Stimulated activated CD8-positive, alpha-beta memory T cell treated with anti-CD3 and anti-CD28 coated beads, Interleukin-4, amount 100 ng/mL, for 1 hour (primary cell): ENCODE measurements at places on chromosomes 12 and 14.

- no peak for DNase-seq
These were observed 202.9 kb upstream of the ATXN7L3B start for GRCh38 chr12:74334780-74335179.

DNA sequence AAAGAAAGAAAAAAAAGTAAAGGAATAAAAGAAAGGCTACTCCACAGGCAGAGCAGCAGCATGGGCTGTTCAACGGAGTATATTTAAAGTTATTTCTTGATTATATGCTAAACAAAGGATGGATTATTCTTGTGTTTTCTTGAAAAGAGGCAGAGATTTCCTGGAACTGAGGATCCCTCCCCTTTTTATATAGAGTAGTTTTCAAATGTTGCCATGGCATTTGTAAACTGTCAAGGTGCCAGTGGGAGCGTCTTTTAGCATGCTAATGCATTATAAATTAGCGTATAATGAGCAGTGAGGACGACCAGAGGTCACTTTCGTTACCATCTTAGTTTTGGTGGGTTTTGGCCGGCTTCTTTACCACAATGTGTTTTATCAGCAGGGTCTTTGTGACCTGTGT is 383.0 kb downstream of the PCNX1 start:
- no peak for DNase-seq

GRCh38 chr12:27229367-27229766 is 14.7 kb upstream of the STK38L start:
- no peak for DNase-seq

DNA sequence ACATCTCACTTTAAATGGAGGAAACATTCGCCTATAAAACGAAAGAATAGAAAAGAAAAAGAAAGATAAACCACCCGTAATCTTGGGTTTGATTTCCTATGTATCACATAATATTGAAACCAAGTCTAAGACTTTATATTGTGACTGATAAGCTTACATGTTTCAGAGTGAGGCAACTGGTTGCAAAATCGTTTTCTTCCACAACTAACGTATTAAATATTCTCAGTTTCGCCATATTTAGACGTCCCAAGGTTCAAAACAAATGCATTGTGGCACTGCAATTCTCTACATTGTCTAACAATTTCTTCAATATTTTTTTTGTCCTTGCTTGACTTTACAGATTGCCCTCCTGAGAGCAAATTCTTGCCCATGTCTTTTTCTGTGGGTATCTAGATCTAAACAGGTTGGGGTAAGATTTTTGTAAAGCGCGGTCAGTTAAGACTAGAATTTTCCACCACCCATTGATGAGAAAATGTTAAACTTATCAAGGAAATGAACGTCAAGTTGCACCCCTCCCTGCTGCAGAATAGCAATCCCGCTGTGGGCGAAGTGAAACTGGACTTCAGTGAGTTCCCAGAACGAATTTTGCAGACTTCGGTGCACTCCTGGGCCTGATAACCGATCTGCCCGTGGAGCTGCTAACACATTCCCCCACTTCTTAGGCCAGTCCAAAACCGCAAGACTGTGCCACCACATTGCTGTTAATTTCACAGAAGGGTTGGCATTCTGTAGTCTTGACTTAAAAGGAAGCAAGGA is 2.7 kb downstream of the TBX3 start:
- DNase-seq, result no peak

DNA sequence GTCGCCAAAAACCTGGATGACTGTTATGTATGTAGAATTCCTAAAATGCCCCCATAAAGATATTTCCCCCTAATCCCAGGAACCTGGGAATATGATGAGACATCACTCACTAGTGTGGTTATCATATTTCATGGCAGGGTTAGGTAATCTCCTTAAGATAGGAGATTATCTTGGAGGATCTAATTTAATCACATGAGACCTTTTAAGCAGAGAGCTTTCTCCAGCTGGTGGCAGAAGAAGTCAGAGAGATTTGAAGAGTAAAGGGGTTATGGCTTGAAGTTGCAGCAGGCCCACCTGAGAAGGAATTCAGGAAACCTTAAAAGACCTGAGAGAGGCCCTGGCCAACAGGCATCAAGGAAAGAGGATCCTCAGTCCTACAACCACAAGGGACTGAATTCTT is 53.6 kb downstream of the DYRK2 start:
- no peak for DNase-seq

DNA sequence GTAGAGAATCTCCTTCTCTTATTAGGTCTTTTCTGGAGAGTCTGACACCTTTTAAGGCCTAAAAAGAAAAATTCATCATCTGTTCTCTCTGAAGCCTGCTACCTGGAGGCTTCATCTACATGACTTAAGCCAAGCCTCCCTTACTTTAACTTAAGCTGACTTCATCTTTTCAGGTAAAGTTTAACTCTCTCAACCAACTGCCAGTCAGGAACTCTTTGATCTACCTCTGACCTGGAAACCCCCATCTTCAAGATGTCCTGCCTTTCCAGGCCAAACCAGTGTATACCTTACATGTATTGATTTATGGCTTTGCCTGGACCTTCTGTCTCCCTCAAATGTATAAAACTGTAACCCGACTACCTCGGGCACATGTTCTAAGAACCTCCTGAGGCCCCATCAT is 17.5 kb downstream of the GSTZ1 start:
- DNase-seq, result no peak

GRCh38 chr12:86711731-86712130 is 455.5 kb upstream of the MGAT4C start:
- no peak for DNase-seq

- no peak for DNase-seq
These were observed at the start of gene ALDH2 for GRCh38 chr12:111766608-111767361. Gene ALDH2 (plus strand): TSS chr12:111766933. CDS start chr12:111766983, 50 bp downstream.

DNA sequence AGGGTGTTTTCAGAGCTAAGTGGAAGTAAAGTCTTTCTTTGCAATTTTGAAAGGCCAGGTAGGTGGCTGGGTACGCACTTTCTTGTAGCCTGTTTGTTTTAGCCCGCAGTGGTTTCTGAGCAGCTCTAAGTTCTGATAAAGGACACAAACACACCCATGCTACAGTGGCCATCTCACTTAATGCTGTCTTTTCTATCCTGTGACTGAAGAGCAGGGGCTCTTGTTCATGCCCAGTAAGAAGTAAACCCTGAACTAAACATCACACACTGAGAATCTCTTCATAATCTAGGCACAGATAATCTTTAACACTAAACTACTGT is 427.2 kb downstream of the RAD51B start:
- DNase-seq, result no peak

DNA sequence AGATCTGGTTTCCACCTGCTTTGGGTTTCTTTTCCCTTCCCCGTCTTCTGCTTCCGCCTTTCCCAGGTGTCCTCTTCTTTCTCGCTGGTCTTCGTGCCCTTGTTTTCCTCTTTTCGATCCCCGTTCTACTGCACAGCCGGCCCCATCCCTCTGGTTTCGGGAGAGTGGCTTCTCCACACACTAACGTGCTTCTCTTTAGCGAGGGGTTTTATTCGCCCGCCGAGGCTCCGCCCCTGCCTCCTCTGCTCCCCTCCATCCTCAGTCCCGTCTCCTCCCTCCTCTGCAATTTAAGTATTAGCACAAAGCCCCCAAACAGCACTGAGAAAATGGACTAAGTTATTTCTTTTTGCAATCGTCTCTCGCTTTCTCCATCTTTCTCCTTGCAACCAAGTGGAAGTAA is at the start of gene SLC7A8:
TSS of gene SLC7A8 (minus strand) at position 182 of the 400 bp plus-strand sequence. CDS start 746 bp downstream, outside the sequence.
- DNase-seq, result no peak

GRCh38 chr12:69366796-69367195 is 7.3 kb downstream of the YEATS4 start:
- DNase-seq, result no peak

DNA sequence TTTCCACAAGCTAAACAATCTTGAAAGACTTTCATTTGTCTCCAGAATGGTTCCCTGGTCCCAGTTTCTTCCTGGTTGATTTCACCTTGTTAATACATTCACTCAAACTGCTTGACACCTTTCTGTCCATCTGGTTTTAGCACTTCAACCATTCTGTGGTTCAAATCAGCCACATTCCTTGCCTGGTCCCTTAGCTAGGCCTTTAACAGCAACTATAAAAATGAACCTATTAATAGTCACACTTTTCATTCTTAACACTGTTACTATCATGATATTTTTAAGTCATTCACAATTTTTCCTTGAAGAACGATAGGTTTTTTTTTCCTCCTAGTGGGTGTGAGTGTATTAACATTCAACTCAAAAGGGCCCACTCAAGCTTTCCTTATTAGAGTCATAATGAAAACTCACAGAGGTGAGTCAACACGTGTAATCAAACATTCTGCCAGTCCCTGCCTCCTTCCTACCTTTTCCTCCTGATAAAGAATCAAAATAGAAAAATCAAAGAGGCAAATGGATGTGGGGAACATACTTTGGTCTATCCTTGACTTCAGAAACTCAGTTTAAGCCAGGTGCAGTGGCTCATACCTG is 34.4 kb upstream of the CCNT1 start:
- no peak for DNase-seq
